ENCODE measurements at places on chromosomes 12 and 14.

DNA sequence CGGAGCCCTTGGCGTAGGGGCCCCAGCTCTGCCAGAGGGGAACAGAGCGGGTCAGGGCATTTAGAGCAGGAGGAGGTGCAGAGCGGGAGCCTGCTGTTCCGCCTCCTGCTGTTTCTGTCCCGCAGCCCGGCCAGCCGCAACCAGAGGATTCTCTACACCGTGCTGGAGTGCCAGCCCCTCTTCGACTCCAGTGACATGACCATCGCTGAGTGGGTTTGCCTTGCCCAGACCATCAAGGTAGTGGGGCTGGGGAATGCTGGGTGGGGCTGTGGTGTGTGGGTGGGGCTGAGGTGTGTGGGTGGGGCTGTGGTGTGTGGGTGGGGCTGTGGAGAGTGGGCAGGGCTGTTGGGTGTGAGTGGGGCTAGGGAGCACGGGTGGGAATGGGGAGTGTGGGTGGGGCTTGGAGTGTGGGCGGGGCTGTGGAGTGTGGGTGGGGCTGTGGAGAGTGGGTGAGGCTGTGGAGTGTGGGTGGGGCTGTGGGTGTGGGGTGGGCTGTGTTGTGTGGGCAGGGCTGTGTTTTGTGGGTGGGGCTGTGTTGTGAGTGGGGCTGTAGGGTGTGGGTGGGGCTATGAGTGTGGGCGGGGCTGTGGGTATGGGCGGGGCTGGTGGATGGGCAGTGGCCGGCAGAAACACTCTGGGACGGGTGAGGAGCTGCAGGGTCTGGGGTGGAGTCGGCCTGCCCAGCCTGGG is 8.0 kb downstream of the ASPG start:
- DNase-seq: no peak

GRCh38 chr14:95502381-95502950 is 14.0 kb downstream of the SYNE3 start:
- no peak for DNase-seq

GRCh38 chr14:80493620-80494019 is 282.3 kb upstream of the DIO2 start:
- no peak for DNase-seq

DNA sequence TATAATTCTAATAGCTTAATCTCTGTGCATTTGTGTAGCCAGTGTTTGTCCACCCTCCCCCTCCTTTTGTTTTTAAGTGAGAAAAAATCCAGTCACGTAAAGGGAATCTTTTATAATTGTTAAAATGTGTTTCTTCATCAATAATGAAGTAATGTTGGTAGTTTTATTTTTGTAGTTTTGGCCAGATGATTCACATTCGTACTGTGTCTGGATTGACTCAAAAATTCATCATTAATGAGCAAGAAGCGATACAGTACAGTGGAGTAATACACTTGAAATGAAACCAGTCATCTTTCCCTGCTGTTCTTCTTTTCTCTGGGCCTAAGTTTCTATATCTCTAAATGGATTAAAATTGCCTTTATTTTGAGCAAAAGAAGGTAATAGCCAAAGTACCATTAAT is 86.5 kb downstream of the SRGAP1 start:
- DNase-seq: peak; percentile 85

DNA sequence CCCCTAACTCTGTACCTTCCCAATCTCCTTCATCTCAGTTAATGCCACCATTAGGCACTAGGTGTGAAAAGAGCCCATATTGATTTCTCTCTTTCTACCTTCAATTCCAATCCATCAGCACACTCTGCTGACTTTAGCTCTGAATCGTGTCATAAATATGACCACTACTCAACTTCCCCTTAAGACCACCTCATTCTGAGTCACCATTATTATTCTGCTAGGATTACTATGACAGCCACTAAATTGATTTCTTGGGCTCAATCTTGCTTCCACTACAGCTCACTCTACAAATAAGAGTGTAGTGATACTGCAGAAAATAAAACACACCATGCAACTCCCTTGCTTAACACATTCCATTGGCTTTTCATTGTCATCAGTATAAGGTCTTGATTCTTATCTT is 1449.0 kb upstream of the FLRT2 start:
- DNase-seq: peak; percentile 33

DNA sequence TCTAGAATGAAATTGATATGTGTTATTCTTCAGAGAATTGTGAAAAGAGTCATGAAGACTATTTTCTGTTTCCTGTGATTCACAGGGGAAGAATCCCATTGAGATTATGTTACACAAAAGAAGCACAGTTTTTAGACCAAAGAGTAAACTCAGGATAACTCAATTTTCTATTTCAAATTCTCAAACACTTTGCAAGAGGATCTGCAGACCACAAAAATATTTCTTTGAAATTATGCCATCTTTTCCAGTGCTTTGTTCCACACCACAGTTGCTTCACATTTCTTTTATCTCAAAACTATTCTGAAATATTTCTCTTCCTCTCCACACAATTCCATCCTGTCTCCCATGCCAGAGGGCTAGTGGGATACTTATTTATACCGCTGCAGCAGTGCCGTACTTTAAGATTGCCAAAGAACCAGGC is 188.9 kb upstream of the FOXG1 start:
- DNase-seq: peak; percentile 90

DNA sequence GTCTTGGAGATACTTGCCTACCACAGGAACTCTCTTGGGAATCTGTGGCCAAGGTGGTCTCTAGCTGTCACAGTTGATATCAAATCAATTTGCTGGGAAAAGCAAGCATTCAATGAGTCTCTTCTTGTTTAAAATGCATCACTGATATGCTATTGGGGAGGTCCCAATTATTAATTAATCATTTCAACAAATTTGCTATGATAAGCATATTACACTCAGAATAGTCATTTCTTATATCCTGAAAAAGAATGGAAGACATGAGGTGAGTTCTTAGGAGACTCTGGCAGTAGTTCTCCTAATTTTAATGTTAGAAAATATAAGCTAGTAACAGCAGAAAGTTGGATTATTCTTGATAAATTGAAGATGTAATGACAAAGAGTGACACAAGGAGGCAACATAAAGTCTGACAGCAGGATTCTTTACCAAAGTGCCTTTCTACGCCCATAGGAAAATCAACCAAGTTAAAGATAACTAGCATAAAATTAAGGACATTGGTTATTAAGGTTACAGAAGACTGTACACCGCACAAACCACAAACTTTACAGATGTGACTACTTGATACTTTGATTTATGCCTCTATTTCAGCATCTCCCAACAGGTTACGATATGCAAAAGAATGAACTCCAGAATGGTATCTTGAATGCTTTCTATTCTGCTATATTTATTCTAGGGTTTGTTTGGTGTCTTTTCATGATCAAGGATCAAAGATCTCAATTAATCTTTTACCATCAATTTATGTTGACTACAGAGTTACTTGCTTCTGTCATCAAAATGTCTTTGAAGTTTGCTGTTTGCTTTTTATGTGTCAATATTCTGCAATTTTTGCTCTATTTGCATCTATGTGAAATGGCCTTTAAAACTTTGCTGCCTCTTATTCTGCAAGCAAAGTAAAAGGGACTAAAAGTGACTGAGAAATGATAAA is 349.6 kb upstream of the CLEC14A start:
- no peak for DNase-seq

GRCh38 chr14:99758121-99758821 is 34.9 kb upstream of the EML1 start:
- DNase-seq: peak; percentile 98

GRCh38 chr12:26037615-26038220 is 79.2 kb downstream of the RASSF8 start:
- no peak for DNase-seq

GRCh38 chr14:53144244-53144643 is 8.9 kb downstream of the DDHD1 start:
- DNase-seq: no peak

DNA sequence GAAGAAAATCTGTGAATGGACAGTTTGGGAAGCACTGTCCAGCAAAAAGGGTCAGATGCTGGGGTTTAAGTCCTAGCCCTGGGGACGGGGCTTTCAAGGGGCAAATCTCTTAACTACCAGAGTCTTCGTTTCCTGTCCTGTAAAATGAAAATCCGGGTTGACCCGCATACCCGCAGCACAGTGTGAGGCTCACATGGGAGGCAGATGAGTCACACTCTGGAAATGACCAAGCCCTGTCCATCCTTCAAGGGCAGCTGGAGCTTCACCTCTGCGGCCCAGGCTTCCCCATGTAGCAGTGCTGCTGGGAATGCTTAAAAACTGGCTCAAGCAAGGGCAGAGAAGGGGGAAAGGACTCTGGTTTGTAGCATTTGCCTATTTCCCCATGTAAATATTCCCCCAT is 19.0 kb downstream of the FAM181A start:
- no peak for DNase-seq

GRCh38 chr12:2976581-2976996 is 17.4 kb downstream of the TEAD4 start:
- DNase-seq: no peak

- DNase-seq: peak; percentile 42
These were observed 1.4 kb upstream of the HSP90AA1 start for GRCh38 chr14:102088012-102088792.

- peak; percentile 66 for DNase-seq
These were observed 209.7 kb upstream of the FAR2 start for GRCh38 chr12:28939427-28939826.

GRCh38 chr14:58942516-58942915 is 246.0 kb upstream of the DAAM1 start:
- peak; percentile 85 for DNase-seq

- no peak for DNase-seq
These were observed 2.9 kb upstream of the B3GNT4 start for GRCh38 chr12:122200541-122201175.

DNA sequence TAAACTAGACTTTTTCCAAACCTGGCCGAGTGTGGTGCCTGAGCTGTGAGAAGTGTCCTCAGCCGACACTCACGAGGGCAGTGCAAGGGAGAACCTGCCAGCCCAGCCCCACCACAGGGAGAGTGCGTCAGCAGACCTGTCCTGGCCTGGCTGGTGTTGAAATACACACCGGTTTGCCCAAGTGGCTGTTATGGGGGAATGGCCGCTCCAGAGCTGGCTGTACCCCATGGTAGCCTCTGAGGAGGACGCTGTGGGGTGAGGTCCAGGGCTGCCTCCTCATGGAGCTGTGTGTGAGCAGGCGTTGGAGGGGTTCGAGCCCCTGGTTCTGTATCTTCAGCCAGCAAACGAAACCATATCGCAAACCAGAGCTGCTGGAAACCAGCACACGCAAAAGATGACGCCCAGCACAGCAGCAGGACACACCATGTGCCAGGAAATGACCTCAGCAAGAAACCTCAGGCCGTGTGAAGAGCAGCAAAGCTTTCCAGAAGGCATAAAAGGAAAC is 9.4 kb downstream of the ANKRD9 start:
- peak; percentile 70 for DNase-seq

- no peak for DNase-seq
These were observed 94.8 kb downstream of the POLR3B start for GRCh38 chr12:106452309-106452708.

DNA sequence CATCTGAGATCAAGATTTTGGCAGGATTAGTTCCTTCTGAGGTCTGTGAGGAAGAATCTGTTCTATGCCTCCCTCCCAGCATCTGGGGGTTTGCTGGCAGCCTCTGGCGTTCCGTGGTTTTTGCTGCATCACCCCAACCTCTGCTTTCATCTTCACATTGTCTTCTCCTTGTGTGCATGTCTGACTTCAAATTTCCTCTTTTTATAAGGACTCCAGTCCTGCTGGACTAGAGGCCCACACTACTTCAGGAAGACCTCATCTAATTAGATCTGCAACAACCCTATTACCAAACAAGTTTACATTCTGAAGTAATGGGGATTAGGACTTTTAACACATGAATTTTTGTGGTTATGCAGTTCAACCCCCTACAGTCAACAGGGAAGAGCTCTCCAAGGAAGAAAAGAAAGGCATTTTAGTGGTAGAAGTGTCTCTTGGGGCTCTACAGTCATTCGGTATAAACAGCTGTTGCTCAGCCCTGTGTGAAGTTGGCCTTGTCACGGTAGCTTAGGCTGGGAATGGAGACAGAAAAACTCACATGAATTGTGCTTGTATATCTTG is 89.7 kb downstream of the CAND1 start:
- DNase-seq: peak; percentile 96

- DNase-seq: peak; percentile 37
These were observed 718 bp downstream of the CCDC92 start for GRCh38 chr12:123971770-123972456.

DNA sequence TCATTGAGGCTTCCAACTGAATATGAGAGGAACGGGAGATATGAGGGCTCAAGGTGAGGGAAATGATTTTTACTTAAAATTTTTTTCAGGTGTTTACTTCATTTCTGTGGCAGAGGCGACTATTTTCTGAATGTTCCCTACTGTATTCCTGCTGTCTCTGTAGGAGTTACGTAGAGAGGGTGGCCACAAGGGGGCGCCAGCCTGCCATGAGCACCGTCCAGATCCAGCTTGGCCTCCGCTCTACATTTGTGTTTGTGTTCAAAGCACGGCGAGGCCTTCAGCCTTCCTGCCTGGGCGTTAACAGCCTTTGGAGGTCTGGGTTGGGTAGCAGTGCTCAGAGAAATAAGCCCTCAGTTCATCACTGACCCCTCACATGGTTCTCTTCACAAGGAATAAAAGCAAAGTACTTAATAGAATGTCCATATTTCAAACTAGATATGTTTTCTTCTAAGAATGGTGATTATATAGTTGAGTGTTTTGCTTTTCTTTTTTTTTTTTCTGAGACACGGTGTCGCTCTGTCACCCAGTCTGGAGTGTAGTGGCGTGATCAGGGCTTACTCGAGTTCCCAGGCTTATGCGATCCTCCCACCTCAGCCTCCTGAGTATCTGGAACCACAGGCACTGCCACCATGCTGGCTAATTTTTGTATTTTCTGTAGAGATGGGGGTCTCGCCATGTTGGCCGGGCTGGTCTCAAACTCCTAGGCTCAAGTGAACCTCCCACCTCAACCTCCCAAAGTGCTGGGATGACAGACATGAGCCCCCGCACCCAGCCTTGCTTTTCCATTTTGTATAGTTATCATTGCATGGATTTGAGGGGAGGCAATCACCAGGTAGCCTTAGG is 22.3 kb downstream of the CKB start:
- DNase-seq: peak; percentile 73

- DNase-seq: no peak
These were observed at the start of gene SLCO1C1 for GRCh38 chr12:20695232-20695631. Gene SLCO1C1 (plus strand): TSS chr12:20695332. CDS start chr12:20699577, 4,245 bp downstream.

- DNase-seq: peak; percentile 88
These were observed 65.9 kb downstream of the NOVA1 start for GRCh38 chr14:26531894-26532293.
